Glomerular endothelial cell (primary cell): ENCODE measurements at places on chromosomes 2 and 18.

GRCh38 chr2:156399224-156399949, 36.8 kb upstream of the GPD2 start:
- DNase-seq: no peak

DNA sequence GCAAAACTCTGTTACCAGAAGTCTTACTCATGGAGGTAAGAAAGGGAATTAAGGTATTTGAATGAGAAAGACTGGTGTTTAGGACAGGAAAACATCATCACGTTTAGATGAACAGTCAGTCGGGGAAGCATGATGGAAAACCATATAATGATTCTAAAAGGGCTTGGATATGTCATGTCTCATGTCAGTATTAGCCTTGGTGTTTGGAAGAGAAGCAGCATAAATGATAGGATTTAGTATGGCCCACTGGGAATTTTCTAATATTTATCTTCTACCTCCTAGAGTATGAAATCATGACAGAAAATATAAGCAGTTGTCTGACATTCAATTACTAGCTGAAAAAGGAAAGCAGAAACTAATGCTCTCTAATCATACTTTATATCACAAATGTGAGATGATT, 1643.6 kb upstream of the CELF4 start:
- DNase-seq: no peak

DNA sequence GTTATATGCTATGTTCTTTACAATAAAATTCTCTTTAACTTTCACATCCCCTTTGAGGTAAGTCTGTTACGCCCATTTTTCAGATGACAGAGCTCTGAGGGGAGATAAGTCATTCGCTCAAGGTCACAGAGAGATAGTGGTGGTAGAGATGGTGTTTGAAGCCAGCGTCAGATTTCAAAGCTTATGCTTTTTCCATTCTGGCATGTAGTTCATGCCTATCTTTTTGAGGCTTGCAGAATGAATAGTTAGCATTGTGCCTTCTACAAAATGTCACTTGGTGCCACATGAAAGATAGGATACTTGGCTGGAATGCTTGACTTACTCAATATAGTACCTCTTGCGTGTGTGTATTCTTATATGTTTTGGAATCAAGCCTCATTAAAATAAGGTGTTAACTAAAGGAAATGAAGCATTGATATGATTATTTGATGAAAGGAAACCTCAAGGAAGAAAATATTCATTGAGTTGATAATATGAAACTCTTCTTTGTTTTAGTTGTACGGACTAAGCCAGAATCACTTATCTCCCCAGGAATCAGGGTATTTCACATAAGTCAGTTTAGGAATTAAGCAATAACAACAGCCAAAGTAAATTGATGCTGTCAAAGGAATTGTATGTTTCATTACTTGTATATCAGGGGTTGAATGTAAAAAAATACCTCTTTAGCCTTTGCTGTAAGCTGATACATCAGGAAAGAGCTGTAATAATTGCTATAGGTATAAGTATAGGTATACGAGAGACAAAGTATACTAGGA, 15.5 kb downstream of the SPATS2L start:
- DNase-seq: no peak

DNA sequence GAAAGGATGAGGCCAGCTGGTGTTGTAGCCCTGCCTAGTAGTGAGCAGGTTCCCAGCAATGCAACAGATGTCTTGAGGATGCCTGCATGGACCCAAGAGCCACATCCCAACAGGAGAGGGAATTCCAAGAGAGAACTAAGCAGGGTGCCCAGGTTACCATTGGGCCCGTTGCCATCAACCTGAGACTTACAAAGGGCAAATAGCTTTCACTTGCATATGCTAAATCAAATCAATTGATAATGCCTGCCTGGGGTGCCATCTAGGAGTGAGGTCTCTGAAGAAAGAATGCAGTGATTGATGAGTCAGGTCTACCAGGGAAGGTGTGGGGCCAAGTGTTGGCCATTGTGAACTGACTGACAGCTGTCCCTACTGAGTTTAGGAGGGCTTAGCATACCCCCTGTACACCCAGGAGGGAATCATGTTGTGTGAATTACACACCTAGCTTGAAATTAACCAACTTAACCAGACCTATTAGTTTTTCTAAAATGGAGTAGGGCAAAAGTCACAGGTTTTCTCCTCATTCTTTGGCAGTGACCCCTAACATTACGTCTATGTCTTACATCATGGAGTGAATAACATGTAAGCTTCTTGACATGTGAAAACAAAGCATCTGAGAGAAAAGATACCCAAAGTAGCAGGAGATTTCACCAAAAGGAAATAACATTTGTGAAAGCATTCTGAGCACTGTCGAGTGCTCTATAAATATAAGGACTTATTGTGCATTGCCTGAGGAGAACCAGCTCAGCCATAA, 32.3 kb downstream of the FHOD3 start:
- DNase-seq: no peak

GRCh38 chr2:127362971-127363370, 24.8 kb downstream of the MAP3K2 start:
- no peak for DNase-seq

DNA sequence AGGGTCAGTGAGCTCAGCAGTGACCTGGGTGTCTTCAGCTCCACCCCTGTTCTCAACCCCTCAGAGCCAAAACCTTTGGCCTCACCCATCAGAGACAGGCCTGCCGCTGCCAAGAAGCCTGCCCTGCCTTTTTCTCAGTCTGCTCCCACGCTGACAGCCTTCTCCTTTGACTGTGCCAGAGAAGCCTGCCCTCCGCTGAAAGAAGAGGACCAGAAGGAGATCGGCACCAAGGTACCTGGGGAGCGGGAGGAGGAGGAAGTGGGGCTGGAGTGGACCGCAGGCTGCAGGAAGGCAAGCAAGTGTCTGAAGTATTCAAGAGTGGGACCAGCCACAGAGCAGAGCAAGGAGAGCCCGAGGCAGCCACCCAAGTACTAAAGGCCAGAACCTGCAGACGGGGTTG, 33.2 kb downstream of the TOGARAM2 start:
- DNase-seq: no peak
